ENCODE measurements at places on chromosomes 4 and X. TPM values are rescaled to one million over a fixed set of nuclear protein-coding genes. Genes with fewer than 3 reads are reported as not detected.

The HPGDS gene
- total RNA-seq, result 0.37 TPM

The SEPTIN6 gene
- 163 TPM for total RNA-seq

The NWD2 gene
- not detected for total RNA-seq

The STAP1 gene
- total RNA-seq, result 4.1 TPM

The MAPK10 gene
- total RNA-seq, result 5.9 TPM

The DDX53 gene
- not detected for total RNA-seq

The CPE gene
- not detected for total RNA-seq

The FAM184B gene
- not detected for total RNA-seq

The PTTG2 gene
- not detected for total RNA-seq

The AFF2 gene
- 0.90 TPM for total RNA-seq

The CPLX1 gene
- 3.1 TPM for total RNA-seq

The RAI2 gene
- 0.18 TPM for total RNA-seq

The GPR82 gene
- total RNA-seq, result not detected

The MRFAP1 gene
- total RNA-seq, result 158 TPM

The AP1AR gene
- total RNA-seq, result 10.4 TPM

The RBMXL3 gene
- total RNA-seq, result not detected

The ZFP92 gene
- total RNA-seq, result 1.2 TPM

The REST gene
- total RNA-seq, result 56.6 TPM

The ATP1B4 gene
- total RNA-seq, result not detected

The SCRG1 gene
- total RNA-seq, result not detected

The GPR119 gene
- not detected for total RNA-seq

The PGAM4 gene
- total RNA-seq, result not detected

The SSX2B gene
- total RNA-seq, result not detected

The CSAG2 gene
- not detected for total RNA-seq

The SMIM10L2A gene
- total RNA-seq, result 0.45 TPM

The ATP2B3 gene
- total RNA-seq, result not detected

The TMEM47 gene
- total RNA-seq, result not detected

The NHSL2 gene
- 10.0 TPM for total RNA-seq

The RASL11B gene
- total RNA-seq, result not detected

The CSAG3 gene
- total RNA-seq, result not detected

The PRRG1 gene
- total RNA-seq, result not detected

The RASSF6 gene
- 1.7 TPM for total RNA-seq

The PAGE4 gene
- not detected for total RNA-seq

The DCAF4L1 gene
- total RNA-seq, result 0.10 TPM

The SHISA3 gene
- not detected for total RNA-seq

The DUSP21 gene
- not detected for total RNA-seq

The KCND1 gene
- total RNA-seq, result 3.2 TPM

The ANOS1 gene
- total RNA-seq, result 0.05 TPM

The DDIT4L gene
- not detected for total RNA-seq

The SPANXB1 gene
- not detected for total RNA-seq

The ZNF711 gene
- 1.8 TPM for total RNA-seq

The CT47B1 gene
- not detected for total RNA-seq

The CLTRN gene
- 0.22 TPM for total RNA-seq

The USP17L27 gene
- total RNA-seq, result not detected

The DCAF8L2 gene
- not detected for total RNA-seq

All from T-helper 17 cell (primary cell).